Cerebellum (tissue), 4 donors: ENCODE measurements at places on chromosomes 3 and 15. TPM values are rescaled to one million over a fixed set of nuclear protein-coding genes. Genes with fewer than 3 reads are reported as not detected.

Gene CP
- total RNA-seq = 3.1 TPM

Gene LRTM1
- total RNA-seq = not detected

Gene DTX3L
- total RNA-seq = 4.4 TPM

Gene CFAP91
- total RNA-seq = 13.3 TPM

Gene PPP1R14D
- total RNA-seq = not detected

Gene ALDH1A3
- total RNA-seq = 46.3 TPM

- DNase-seq = no peak
Measured at GRCh38 chr15:94412979-94413746, 181.8 kb downstream of the MCTP2 start.

GRCh38 chr3:153103406-153103945 lies 58.5 kb upstream of the RAP2B start:
- no peak for DNase-seq

DNA sequence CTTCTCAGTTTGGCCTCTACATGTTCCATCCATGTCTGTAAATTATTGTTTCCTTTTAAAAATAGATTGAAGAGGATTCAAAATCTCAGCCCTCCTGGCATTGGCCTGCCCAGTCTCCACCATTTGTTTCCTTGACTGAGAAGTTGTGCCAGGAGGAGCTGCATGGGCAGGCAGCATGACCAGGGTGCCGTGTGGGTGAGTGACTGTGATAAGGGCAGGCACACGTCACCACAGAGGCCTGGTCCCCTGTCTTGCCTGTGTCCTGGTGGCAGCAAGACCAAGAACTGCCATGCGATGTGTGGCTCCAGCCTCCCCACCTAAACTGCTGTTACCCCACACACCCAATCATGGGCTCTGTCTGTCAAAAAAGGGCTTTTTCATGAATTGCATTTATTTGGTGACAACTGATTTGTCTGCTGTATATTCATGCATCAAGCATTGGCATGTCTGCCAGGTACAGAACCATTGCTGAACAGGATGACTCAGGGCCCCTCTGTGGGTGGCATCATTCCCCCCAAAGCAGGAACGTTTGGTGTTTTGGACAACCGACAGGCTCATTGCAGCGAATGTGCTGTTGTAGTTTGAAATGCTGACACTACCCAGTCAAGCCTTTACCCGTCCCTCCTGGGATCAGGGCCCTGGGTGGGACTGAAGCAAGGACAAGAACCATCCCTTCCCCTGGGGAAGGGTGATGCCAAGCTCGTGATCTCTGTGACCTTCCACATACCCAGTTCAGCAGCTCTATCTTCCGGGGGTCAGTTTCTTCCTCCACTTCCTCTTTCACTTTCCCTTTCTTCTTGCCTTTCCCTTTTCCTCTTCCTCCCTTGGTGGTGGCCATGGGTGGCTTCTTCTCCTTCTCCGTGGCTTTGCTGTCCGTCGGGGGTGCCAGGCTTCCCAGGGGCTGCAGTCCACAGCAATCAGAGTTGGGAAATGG lies 51.6 kb downstream of the TRPM1 start:
- DNase-seq = no peak

DNA sequence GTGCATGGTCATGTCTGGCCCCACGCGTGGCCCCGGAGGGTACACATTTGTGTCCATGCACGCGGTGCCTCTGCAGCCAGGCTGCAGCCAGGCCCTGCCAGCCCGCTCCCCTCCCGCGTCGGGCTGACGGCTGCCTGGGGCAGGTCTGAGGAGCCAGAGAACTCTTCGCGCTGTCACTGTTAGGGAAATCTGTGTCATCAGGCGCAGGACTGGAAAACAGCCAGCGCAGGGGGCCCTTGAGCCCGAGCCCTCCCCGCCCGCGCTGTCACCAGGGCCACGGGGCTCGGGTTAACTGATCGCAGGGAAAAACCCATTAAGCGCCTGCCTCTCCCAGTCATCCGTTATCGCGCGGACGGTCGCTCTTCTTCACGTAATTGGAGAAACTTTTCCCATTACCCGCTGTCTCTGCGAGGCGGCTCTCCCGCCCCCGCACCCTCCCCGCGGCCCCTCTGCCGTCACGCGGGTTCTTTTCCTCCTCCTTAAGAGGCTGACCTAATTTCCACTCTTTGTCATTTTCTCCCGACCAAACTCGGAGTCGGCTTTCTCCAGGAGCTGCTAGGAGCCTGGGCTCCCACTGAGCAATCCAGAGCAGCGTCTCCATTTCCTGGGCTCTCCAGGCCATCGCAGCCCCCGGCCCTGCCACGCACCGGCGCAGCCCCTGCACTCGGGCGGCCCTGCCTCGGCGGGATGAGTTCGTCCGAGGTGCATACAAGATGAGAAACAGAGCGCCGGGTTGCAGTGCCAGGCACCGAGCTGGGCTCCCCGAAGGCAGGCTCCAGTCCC lies 57.5 kb upstream of the PRR23E start:
- peak; percentile 51 for DNase-seq

GRCh38 chr3:150547045-150547741 lies 606 bp downstream of the EIF2A start:
- DNase-seq = no peak

GRCh38 chr15:98076021-98076816 lies 115.7 kb downstream of the ARRDC4 start:
- no peak for DNase-seq

DNA sequence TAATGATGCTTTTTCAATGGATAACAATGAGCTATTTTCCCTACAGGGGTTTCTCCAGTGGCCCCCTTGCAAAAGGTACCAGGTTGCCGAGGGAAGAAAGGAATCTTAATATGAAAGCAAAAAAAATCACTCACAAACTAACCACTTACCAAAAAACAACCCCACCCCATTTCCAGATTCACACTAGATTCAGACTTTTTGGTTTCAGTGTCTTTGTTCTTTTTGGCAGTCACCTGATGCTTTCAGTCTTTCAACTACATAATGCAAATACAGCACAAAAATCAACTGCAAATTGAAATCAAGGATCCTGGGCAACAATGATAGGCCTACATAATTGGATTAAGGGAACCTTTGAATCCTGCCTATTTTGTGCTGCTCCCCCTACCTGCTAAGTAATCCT lies 71.1 kb upstream of the RAP2B start:
- no peak for DNase-seq

- DNase-seq = no peak
Measured at GRCh38 chr3:128895843-128896697, 16.6 kb downstream of the ACAD9 start.

- no peak for DNase-seq
Measured at GRCh38 chr3:167441256-167441655, 32.6 kb downstream of the SERPINI2 start.

GRCh38 chr15:93179700-93180102 lies 90.7 kb upstream of the RGMA start:
- DNase-seq = no peak

DNA sequence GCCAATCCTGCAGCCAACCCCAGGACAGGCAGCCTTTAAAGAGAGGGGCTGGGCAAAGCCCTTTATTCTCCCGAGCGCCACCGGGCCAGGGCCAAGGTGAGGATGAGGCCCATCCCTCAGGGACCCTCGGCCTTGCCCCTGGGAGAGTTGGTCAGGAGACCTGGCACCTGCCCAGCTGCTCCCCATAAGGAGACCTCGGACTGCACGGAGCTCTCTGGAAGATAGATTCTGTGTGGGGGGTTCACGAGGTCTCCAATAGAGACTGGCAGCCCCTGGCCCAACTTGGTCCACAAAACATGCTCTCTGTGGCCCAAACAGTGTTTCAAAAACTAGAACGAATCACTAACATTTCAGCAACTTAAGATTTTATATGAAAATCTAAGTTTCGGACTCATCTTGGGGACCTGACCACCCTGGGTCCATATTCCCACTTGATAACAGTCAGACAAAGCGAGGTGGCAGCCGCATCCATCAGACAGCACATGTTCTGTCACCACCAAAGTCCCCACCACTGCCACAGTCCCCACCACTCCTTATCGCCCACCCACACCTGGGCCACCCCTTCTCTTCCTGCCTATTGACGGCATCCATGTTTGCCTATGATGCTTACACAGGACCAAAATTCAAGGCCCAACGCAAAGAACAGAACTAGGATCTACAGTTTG lies 114.4 kb upstream of the RPL32 start:
- no peak for DNase-seq

GRCh38 chr3:127458696-127459604 lies 131.6 kb downstream of the TPRA1 start:
- no peak for DNase-seq

DNA sequence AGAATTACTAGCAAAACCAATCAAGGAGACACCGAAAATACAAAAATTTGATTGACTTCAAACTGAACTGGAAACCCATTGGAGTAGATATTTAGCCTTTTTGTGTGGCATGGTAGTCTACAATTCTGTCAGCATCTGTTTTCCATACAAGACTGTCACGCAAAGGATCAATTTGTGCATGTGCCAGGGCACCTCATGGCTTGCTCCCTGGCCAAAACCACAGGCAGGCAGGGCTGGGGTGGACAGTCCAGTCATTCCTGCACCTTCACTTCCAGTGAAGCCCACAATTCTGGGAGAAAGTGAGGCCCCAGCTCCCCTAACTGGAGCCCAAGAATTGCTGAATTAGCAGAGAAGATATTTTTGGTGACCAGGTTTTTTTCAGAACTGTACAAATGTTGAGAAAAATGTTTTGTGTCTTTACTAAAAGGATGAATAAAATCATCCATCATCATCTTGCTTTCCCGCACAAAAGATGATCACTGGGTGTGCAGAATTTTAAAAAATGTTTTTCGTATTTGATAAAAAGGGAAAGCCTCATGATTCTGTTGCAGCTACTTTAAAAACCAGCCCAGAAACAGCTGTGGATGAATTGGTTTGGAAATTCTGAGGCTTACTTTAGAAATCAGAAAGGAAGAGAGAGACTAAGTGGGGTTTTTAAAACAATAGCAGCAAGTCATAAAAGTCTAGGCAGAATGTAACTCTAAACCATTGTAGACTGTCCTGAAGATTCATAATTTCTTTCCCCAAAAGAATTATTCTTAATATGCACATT lies 86.4 kb downstream of the PCCB start:
- DNase-seq = no peak

DNA sequence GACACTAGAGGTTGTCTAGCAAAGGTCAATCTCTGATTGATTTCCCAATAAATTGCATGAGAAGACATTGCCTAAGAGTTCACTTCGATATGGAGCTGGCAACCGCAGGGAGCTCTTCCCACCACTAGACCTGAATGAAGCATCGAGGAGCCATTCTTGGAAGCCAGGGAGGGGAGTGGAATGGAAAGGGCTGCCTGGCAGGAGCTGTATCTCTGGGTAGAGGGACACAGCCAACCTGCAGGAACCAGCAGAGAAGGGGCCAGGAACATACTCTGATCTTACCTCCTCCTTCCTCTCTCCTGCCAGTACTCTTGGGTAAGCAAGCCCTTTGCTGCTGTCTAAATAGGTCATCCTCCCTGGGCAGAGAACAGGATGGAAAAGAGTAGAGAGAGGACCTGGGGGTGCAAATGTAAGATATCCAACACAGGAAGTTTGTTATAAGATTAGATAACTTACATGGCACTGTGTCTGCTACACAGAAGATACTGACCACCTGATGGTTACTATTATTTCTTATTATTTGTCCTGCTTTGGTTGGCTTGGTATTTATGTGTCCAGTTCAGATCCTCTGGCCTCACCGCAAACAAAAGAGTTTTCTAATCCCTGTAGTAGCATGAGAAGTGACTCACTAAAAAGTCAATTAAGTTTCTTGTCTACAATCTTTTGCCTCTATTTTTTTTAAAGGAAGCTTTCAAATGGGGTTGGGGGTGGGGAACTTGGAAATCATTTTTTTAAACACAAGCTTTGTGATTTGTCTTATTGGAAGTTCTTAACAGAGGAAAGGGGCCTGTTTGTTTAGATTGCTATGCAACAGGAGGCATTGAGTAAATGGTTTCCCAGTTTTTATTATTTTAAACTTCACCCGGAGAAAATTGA lies 156.7 kb upstream of the TSC22D2 start:
- no peak for DNase-seq

- DNase-seq = no peak
Measured at GRCh38 chr3:127618891-127619290, 10.1 kb upstream of the PODXL2 start.

GRCh38 chr3:106276151-106276550 lies 407.3 kb upstream of the CBLB start:
- DNase-seq = no peak

DNA sequence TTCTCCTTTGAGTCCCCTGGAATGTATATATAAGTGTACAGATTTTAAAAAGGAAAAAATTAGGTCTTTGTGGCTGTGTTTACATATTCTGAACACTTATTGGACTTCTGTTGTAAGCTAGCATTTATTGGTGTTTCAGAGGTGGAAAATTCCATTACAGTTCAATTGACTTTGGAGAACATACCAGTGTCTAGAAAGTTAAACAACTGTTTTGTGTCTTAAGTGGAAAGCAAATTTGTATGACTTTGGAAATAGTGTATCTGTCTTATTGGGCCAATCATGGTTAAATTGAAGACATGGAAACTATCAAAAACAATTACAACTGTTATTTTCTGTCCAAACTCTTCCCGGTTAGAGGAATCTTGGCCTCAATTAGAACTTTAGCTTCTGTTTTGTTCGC lies 265.0 kb upstream of the C2CD4B start:
- DNase-seq = no peak

DNA sequence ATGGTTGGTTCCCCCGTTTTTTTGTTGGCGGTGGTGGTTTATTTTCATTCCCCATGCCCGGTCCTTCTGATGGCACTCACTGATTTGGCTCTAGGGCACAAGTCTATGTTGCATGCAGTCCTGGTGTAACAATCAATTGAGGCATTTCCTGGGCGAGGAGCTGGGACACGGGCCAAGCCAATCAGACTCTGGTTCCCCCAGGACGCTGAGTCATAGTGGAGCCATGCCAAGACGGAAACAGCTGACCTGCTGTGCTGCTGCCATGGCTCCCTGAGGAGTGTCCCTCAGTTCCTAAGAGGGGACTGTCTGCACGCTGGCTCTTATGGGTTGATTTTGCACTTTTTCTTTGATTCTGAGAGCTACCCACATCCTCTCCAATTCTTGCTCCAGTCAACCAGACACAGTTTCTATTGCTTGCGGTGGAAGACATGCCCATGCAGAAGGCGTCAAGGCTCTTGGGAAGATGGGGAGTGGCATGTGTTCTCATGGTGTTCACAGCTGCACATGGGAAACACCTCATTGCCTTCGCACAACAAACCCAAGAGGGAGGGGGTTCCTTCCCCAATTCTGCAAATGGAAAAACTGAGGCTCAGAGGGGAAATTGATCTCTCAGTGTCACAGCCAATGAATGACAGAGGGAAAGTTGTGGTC lies 28.3 kb upstream of the ALDH1L1 start:
- DNase-seq = no peak
